ENCODE measurements at places on chromosomes 1 and 21. TPM values are rescaled to one million over a fixed set of nuclear protein-coding genes. Genes with fewer than 3 reads are reported as not detected.

Gene S100A7A
- total RNA-seq, result not detected

Gene C1orf141
- not detected for total RNA-seq

GRCh38 chr1:98385652-98386051 lies 275.9 kb upstream of the SNX7 start:
- no peak for DNase-seq
- no peaks in the 10 kb centered on the region for H3K27me3 ChIP-seq
- no peaks in the 10 kb centered on the region for H3K36me3 ChIP-seq
- no peak overlapping the region for H3K27ac ChIP-seq
- H3K4me1 ChIP-seq, result no peaks in the 10 kb centered on the region
- H3K4me3 ChIP-seq, result no peak overlapping the region

DNA sequence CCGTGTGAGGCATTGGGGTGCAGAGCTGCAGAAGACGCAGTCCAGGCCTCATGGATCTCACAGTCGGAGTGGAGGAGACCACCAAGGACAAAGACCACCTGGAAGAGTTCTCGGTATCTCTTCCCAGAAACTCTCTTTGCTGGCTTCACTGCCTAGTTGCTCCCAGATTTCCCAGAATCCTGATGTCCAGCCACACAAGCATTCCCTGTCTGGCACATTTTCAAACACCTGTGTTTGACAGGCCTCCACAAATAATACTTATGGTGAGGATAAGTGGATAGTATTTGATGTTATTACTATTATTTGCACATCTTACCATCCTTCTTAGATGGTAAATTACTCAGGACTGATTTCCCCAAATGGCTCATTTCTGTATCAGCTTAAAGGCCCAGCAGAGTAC lies 27.7 kb upstream of the KANK4 start:
- H3K36me3 ChIP-seq, result no peaks in the 10 kb centered on the region
- H3K4me3 ChIP-seq, result no peak overlapping the region
- H3K27ac ChIP-seq, result no peak overlapping the region

DNA sequence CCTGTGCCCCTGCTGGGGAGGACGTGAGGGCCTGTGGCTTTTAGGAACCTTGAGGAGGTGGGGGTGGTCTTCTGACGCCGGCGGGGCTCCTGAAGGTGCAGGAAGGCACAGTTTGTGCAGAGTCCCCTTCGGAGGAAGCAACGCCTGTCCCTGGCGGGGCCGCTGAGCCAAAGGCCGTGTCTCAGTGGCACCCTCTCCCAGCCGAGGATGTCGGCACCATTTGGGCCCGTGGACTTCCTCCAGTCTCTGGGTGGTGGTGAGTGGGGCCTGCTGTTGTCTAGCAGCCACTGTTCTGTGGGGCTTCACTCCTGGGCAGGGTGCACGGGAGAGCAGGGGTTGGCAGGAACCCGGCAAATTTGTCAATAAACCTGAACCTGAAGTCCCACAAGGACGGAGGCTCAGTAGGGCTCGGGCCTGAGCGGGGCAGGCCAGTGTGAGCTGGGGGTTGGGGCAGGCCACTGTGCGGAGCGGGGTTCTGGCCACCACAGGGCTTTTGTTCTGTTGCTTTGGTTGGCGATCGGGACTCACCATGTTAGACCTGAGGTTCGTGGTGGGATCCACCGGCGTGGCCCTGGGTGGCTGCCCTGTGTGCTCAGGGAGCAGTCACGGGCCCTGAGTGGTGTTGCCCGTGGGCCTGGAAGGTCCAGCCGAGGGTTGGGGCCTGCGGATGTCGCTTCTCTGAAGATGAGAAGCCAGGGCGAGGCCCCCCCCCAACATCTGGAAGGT lies 64.8 kb downstream of the SKI start:
- no peak overlapping the region for H3K4me3 ChIP-seq
- peaks cover 22% of the 10 kb centered on the region for H3K4me1 ChIP-seq
- no peaks in the 10 kb centered on the region for H3K27me3 ChIP-seq
- H3K36me3 ChIP-seq, result no peaks in the 10 kb centered on the region
